ENCODE measurements at places on chromosomes 13 and 19. TPM values are rescaled to one million over a fixed set of nuclear protein-coding genes. Genes with fewer than 3 reads are reported as not detected.

GRCh38 chr13:101267656-101268055 is 148.7 kb downstream of the NALCN start:
- DNase-seq, result peak; percentile 16

ANKLE1 gene
- 0.41 TPM for total RNA-seq

GRCh38 chr19:47794526-47794925 is 9.8 kb downstream of the TPRX1 start:
- DNase-seq, result no peak

DNA sequence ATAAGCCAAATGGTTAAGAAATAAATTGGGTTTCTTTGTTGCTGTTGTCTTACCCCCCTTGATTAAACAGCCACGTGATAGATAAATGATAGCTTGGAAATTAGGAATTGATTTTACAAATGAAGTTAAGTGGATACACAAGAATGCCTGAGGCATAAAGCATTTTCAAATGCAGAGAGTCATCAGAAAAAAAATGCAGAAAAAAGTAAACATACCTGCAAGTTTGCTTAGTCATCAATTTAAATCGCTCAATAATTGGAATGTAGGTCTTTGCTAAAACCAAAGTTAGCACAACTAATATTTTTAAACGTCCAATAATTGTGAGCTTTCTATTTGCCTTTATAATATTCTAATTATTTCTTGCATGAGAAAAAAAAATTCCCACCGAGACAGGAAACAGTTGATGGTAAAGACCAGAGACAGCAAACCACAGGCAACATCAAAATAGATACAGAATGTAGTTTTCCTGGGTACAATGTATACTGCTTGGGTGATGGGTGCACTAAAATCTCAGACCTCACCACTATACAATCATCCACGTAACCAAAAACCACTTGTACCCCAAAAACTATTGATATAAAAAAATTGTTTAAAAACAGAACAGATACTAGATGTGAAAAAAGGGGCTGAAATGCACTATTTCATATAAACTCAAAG is 924.0 kb downstream of the PCDH9 start:
- no peak for DNase-seq

TEKTIP1 gene
- not detected for total RNA-seq

DNA sequence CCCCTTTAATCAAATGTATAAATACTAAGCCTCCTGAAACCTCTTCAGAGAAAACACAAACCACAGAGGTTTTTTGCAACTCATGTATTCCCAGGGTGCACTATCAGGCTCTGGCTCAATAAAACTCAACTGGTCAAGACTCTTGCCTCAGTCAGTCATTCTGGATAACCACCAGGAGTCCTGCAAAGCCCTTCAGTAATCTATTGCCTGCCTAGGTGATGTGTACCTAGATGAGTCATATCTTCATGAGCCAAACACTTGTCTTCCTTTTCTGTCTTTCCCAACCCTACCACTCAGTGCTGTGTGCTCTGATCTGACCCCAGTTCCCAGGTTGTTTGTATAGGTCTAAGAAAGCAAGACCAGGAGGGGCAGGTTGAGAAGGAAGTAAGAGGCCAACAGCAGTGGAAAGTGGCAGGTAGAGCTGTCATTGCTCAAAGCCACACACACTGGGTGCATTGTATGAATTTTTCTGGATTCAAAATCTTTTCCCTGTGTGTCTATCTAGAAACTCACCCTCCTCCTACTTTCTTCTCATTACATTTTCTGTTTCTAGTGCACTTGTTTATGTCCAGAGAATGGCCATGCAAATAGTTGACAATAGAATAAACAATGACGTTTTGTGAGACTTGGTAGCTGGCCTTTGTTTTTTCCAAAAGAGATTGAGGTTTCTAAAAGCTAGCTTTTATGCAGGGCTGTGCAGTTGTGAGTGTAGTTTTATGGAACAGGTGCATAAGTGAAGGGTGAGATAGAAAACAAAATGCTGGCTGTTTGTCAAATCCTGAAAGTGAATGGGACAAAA is 48.1 kb downstream of the PSG1 start:
- DNase-seq, result no peak

PRR36 gene
- total RNA-seq, result 0.09 TPM

DNA sequence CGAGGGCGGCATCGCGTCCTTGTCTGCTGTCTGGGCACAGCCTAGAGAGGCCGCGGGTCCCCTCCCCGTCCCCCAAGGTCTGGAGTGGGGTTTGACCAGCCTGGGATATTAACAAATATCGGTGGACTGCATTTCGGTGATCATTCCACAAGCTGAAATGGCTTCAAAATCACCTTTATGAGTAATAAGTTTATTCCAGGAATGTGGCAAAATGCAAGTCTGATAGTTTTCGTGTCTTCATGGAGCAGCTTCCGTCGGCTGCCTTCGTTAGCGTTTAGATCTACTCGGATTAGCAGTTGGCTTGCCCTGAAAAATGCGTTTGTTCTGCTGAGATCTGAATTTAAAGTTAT is 1.1 kb upstream of the GJA3 start:
- DNase-seq, result no peak
